ENCODE measurements at places on chromosomes 11 and 22. TPM values are rescaled to one million over a fixed set of nuclear protein-coding genes. Genes with fewer than 3 reads are reported as not detected.

GRCh38 chr22:48738204-48738980 is 1089.3 kb downstream of the BRD1 start:
- DNase-seq: no peak

DNA sequence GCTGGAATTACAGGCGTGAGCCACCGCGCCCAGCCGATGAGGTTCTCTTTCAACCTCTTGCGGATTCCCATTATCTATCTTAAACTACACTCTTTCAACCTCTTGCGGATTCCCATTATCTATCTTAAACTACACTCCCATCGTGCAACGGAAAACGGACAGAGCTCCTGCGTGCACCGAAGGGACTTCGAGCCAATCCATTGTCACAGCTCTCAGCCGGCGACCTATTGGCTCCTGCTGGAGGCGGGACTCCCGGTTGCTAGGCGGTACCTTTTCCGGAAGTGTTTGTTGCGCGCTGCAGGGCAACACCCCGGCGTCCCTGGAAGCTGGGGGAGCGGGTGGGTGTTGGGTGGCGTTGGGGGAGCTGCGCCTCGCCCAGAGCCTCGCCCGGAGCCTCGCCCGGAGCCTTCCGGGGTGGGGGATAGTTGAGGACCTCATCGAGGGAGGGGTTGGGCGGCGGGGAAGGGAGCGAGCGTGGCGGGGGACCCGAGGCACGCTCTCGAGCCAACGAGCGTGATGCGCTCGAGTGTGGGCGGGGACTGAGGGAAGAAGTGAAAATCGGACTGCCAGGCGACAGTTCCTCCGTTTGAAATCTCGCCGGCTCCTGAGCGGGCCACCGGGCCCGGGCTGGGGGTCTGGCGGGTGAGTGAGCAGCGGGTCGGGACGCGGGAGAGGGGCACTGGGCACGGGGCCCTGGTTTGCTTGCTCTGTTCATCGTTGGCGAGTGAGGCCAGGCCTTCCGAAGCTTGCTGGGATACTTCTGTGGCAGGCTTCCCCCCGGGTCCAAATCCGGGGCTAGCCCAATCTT is at the start of gene CEP164:
Gene CEP164 (plus strand): TSS at position 288 of the 808 bp plus-strand sequence. CDS start 10,733 bp downstream, outside the sequence.
- peak; percentile 86 for DNase-seq

GRCh38 chr11:99098751-99099150 is 78.0 kb downstream of the CNTN5 start:
- no peak for DNase-seq

- no peak for DNase-seq
These were observed 57.7 kb downstream of the CABIN1 start for GRCh38 chr22:24068717-24069297.

DNA sequence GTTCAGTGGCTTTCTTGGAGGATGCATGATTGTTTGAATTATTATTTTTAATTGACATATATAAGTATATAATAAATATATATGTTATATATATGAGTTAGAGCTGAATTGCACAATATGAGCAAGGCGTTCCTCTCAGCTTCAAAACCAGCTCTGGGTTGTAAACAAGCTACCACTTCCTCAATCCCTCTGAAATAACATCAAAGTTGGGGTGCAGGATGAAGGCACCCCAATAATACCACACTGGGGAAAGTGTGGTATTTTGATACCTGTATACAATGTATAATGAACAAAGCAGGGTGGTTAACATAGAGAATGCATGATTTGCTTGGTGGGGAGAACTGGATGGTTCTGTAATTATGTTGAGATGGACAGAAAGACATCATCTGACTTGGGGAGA is 1.7 kb upstream of the SORL1 start:
- DNase-seq: no peak

GRCh38 chr11:41398175-41398574 is 61.3 kb downstream of the LRRC4C start:
- DNase-seq: no peak

GRCh38 chr11:107830915-107831540 is 27.6 kb downstream of the SLC35F2 start:
- DNase-seq: no peak

DNA sequence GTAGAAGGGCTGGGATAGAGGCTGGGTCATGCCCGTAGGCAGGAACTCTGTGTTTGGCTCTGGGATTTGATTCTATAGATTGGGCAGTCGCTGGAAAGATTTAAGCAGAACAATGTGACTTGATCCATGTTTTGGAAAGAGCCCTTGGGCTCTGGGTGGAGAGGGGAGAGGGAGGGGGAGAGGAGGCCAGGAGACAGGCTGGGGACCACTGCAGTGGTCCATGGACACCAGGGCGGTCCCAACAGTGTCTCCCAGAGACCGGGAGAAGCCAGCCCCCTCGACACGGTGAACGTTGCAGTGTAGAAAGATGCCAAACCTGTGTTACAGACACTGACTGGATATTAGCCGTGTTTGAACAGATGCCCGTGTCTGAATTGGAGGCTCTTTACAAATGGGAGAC is 19.5 kb downstream of the PVALB start:
- DNase-seq: no peak

GRCh38 chr11:2796508-2797113 is 89.0 kb downstream of the CDKN1C start:
- DNase-seq: no peak

DNA sequence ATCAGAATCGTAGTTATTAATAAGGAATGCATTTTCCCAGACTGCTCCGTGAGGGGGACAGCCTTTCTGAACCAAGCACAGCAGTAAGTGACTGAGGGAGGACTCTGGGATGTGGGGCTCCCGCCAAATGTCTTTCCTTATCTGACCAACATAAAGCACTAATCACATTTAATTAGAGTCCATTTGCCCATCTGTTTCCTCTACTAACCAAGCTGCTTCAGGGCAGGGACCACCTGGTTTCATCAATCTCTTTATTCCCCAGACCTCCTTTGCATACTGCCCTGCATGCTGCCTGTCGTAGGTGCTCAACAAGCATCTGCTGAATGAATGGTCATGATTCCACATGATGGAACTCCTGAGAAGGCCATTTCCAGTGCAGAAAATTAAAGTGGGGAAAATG is 29.4 kb downstream of the SMCO4 start:
- no peak for DNase-seq

DNA sequence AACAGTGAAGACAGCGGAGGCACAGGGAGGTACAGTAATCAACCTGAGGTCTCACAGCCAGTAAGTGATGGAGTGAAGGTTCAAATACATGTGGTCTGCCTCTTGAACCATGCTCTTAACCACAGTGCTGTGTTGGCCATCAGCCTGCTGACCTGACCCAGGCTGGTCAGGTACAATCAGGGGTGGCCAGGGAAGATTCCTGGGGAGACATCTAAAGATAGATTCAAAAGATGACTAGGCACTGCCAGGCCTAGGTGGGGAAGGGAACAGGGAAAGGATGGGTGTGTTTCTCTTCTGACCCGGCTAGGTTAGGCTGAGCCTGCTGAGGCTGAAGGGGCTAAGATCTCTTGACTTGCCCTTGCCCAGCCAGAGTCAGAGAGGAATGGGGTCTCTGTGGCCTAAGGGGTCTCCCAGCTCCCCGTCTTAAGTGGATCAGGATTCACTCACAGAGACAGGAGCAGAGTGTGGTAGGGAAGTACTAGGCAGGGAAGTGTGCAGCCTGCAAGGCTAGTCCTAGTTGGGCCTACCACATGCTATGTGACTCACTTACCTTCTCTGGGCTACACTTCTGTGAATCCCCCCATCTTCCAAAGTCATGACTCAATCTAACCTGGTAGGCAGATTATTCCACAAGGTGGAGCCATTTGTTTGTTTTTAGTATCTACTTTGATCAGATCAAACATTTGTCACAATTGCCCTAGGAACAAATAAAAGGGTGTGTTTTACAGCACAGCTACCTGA is 10.4 kb upstream of the SREBF2 start:
- DNase-seq: no peak

Gene MMP1
- not detected for total RNA-seq

DNA sequence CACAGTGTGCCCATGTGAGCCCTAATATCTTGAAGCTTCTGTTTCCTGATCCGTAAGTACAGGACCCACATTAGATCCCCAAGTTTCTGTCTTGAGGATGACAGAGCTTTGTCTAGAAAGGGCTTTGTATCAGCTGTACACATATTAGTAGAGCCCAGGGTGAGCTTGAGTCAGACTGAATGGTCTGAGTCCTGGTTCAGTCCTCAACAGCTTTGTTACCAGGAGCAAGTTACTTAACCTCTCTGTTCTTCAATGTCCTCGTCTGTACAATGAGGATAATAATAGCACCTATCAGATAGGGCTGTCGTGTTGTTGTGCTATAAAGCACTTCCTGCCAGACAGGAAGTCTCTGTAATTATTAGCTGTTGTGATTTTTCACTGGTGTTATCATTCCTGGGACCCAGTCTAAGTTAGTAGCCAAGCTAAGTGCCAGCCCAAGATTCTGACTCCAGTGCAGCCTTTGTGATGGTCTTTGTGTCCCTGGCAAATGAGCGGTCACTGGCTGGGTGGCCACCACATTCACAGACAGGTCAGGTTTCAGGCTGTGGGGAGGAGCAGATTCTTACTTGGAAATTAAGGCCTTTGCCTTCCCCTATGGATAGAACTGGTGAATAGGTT is 6.8 kb downstream of the TOM1 start:
- DNase-seq: no peak

- DNase-seq: no peak
These were observed at the start of gene CRYAB for GRCh38 chr11:111911563-111912401. CRYAB (minus strand) TSS chr11:111911770; CDS start chr11:111911724, 46 bp downstream.

Gene CEP126
- 9.4 TPM for total RNA-seq

DNA sequence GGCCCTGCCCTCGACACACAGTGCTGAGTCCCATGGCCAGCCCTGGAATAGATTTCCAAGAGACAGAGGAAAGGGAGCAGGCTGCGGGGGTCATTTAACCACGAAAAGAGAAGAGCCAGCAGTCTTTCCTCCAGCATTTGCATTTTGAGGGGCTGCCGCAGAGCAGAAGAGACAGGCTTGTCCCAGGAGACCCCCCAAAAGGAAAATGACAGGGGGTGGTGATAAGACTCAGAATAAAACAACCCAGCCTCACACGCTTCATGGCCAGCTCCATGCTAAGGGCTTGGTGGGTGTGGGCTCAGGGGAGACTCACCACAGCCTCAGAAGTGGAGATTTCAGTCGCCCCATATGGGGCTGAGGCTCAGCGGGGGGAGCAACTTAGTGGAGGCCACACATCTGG is 16.9 kb downstream of the TRIOBP start:
- no peak for DNase-seq

GRCh38 chr11:101446238-101446637 is 137.6 kb downstream of the TRPC6 start:
- no peak for DNase-seq

- DNase-seq: peak; percentile 52
These were observed 72.0 kb upstream of the NARS2 start for GRCh38 chr11:78646564-78647185.

DNA sequence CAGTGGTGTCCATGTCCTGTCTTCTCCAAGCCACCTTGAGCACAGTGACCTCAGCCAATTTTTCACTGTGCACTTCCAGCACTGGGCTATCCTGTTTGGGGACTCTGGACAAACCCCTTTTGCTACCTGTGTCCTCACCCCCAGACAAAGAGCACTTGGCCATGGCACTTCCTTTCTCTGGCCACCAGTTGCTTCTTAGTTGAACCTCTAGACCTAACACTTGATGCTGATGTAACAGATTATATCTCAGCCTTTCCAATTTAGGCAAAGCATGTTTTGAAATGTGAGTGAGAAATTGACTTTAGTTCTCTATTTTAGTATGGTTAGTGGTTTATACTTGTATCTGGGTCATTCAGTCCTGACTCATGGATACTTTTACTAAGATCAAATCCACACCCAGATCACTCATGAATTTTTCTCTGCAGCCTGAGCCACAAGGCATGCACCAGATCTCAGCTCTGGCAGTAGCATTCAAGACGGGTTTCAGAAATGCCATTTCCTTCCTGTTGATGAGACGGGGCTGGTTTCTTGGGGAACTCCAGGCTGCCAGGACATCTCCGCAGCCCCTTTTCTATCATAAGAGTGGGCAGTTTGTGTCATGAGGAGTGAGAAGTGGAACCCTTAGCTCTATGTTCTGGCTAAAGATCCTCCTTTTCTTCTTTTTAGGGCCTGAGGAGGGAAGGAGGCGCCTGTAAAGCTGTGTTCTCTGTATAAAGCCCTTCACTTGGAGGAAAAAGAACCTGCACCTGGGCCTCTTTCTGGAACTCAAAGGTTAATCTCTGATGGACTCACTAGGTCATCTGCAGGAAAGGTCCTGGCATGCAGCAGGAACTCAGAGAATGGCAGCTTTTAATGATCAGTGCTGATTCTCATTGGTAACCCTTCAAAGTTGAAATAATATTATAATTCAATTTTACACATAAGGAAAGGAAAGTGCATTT is 185.6 kb upstream of the TENM4 start:
- DNase-seq: no peak

DNA sequence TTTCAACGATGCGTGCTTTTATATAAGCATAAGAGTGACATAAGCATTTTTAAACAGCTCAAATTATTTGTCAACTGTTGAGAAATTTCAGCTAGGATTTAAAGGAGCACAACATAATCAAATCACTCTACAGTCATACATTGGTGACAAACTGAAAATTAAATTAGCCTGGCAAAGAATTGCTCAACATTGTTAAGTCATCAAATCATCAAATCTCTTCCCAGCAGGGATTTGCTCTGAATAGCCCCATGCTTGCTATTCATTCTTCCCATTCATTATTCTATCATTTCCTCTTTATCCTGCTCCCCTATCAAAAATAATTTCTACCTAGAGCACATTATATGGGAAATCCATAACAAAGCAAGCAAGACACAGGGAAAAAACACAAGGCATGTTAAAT is 198.7 kb upstream of the LUZP2 start:
- DNase-seq: no peak

Measured in endothelial cell (in vitro differentiated cells).